SK-N-MC (cell line): ENCODE measurements at places on chromosomes 4 and X.
A peak's percentile ranks its signal among the peaks of the same experiment; 100 is the strongest.

DNA sequence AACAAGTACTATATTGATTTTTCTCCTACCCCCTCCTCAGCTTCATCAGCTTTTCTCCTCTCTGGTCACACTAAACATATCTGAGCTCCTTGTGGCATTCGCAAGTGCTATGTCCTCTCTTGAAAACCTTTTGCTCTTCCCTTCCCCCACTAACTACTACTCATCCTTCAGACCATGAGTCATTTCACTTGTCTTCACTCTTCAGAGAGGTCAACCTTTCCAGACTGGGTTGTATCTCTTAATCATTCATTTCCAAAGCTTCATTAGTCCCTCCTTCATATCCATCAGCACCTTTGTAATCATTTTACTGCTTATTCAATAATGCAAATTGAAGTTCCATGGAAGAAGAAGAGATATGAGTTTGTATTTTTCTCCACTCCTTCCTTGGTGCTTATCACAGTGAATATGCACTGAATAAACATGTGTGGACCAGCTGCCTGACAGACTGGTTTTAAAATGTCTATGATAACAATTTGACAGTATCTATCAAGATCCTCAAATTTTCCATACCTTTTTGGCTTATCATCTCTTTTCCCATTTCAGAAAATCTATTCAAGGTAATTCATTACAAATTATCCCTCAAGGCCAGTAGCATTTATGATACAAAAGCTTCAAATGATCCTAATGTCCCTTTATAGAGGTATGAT, 28.4 kb downstream of the DDX60L start:
- DNase-seq, result no peak

- no peak for DNase-seq
These were observed 138.9 kb upstream of the MID1 start for GRCh38 chrX:10759141-10759799.

DNA sequence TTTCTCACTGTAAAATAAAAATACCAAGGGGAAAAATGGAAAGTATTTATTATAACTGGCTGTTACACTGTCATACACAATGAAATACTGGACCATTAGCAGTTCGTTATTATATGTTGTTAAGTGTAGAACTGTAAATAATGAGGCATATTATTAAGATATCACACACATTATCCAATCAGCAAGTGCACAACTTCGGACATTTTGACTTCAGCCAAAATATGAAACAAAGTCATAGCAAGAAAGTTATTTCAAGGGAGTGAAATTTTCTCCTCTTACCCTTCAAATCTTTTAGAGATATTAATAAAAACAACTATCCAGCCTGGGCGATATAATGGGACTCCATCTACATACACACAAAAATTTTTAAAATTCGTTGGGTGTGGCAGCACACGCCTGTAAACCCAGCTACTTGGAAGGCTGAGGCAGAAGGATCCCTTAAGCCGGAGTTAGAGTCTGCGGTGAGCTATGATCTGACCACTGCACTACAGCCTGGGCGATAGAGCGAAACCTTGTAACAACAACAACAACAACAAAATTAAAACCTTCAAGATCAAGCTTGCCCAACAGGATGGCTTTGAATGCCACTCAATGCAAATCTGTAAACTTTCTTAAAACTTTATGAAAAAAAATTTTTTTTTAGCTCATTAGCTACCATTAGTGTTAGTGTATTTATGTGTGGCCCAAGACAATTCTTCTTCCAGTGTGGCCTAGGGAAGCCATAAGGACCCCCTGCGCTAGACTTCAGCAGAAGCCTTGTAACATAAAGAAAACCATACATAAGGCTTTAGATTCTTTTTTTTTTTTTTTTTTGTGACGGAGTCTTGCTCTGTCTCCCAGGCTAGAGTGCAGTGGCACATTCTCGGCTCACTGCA, 1.3 kb upstream of the CISD2 start:
- no peak for DNase-seq

DNA sequence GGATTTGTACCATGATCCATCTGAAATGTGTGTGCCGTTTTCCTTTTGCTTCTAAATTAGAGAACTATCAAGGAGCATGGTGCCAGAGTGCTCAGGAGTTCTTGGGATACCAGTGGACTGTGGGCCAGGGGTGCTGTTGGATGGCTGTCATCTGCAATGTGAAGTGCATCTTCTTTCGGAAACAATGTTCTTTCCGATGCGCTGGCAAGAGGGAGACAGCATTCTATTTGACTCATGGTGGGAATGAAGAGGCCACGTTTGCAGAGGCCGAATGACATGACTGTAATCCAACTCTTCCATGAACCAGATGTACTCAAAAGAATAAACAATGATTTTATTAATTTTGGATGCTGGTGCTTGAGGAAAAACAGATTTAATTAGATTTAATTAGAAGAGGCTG, 45.5 kb downstream of the SORCS2 start:
- DNase-seq, result no peak

- no peak for DNase-seq
These were observed 298.5 kb upstream of the NR3C2 start for GRCh38 chr4:148740701-148741100.

DNA sequence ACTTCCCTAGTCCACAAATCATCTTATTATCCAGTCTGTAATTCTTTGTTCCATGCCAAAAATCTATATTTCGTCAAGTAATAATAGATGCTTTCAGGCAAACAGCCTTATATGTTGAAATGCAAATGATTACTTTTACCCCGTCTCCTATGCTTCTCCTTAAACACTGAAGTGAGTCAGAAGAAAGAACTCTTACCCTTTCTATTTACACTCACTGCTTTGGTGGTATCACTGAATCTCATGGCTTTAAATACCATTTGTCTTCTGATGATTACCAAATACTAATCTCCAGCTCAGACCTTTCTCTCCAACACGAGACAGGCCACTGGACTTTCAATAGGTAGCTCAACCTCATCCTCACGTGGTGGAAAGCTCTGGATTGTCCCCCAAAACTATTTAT, 558.1 kb downstream of the IL1RAPL1 start:
- DNase-seq, result no peak

- peak; percentile 32 for DNase-seq
These were observed 47.7 kb downstream of the TIGD2 start for GRCh38 chr4:89158884-89159503.

- DNase-seq, result no peak
These were observed 335.3 kb downstream of the PABPC4L start for GRCh38 chr4:133866328-133866699.

DNA sequence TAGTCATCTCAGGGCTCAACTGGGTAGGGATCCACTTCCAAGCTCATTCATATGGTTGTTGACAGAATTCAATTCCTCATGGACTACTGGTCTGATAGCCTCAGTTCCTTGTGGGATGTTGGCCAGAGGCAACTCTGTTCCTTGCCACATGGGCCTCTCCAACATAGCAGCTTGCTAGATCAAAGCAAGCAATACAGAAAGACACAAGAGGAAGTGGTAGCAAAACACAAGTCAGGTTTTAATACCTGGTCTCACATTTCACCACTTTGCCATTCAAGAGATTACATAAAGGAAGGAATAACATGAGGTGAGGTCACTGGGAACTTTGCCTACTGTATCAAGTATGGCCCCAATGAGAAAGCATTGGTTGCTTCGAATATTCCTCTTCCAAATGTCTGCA, 79.2 kb downstream of the PRSS12 start:
- no peak for DNase-seq

DNA sequence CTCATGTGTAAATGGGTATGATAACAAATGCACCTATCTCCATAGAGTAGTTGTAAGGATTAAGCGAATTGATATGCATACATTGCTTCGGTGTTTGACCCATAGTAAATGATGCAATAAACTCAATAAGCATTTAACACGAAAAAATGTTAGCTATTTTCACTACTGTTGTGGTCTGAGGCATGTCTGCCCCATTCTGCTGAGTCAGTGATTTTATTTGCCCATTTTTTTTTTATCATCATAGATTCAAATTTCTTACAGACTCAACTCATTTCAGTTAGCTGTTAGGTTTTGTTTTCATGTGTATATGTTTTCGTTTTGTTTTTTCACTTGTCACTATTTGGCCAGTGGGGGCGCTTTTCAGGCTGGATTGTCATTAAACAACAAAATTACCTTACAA, 27.8 kb upstream of the ARHGEF9 start:
- DNase-seq, result no peak

GRCh38 chr4:165537028-165537648, 158.3 kb downstream of the CPE start:
- peak; percentile 83 for DNase-seq

GRCh38 chr4:9771034-9771433, 10.4 kb upstream of the DRD5 start:
- DNase-seq, result no peak

GRCh38 chr4:118762155-118762554, 73.8 kb downstream of the SEC24D start:
- DNase-seq, result no peak

DNA sequence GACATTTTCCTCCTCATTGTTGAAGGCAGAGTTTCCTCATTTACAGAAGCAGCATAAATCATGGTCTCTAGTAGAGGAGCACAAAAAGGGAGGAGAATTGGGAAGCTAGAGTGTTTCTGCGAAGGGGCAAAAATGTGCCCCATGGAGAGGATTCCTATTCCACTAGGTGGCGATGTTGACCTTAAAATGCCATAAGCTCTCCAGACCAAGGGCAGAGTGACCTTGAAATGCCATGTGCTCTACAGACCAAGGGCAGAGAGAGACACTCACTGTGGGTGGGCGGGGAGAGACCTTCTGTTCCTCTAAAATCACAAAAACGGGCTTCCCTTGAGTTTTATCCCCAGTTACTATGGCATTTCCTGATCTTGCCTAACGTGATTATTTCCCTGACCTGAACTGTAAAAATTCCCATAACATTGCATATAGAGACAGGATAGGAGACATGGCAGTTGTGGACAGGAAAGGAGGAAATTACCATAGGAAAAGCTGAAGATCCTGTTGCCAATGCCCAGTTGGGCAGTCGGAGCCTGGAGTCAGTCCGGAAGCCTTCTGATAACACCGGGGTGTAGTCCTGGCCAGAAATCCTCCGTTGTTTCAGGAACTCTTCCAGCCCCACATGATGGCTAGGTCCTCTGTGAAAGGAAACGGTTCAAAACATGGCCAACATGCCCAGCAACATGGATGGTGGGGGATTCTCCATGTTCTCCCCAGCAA, 567.7 kb downstream of the MAGEB5 start:
- DNase-seq, result peak; percentile 16

GRCh38 chr4:99968330-99968729, 18.3 kb upstream of the H2AZ1 start:
- DNase-seq, result no peak

- no peak for DNase-seq
These were observed 11.2 kb upstream of the DACH2 start for GRCh38 chrX:86137071-86137470.

- DNase-seq, result no peak
These were observed 67.7 kb upstream of the HS3ST1 start for GRCh38 chr4:11496351-11496829.

GRCh38 chr4:109294006-109294405, 8.5 kb downstream of the COL25A1 start:
- DNase-seq, result no peak

DNA sequence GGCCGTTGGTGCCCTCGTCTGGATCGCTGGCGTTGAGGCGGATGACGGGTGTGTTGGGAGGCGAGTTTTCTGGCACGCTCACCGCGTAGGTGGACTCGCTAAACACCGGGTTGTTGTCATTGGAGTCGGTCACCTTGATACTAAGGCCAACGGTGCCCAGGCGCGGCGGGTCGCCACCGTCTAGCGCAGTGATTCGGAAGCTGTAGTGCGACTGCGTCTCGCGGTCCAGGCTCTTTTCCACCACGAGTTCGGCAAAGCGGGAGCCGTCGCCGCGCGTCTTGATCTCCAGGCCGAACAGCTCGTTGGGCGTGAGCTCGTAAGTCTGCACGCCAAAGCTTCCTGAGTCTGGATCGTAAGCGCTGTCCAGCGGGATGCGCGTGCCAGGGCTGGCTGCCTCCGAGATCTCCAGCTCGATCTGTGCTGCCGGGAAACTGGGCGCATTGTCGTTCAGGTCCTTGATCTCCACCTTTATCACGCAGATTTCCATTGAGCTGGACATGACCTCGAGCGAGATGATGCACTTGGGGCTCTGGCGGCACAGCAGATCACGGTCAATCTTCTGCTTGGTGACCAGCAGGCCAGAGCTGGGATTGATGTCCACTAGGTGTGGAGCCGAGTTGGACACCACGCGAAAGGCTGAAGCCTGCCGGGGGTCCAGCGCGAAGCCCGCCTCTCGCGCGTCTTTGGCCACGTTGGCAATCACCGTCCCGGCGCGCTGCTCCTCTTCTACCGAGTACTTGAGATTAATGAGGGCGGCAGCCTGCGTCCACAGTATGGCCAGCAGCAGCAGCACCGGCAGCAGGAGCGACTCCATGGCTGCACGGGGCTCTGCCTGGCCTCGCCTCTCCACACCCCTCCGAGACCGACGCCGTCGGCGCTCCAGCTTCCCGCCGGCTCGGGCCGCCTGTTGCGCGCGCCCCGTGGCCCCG, 2.0 kb downstream of the PCDH19 start:
- no peak for DNase-seq

DNA sequence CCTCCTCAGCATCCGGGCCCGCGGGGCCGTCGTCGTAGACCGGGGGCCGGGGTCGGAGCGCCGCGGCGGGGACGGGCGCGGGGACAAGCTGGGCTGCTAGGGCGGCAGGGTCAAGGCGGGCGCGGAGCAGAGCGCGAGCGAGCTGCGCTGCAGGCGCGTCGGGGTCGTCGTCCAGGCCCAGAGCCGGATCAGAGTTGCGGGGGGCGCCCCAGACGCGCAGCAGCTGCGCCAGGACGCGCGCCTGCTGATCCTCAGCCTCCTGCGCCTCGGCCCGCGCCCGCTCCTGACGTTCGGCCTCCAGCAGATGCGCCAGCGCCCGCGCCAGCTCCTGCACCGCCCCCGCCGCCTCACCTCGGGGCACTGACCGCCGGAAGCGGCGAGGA, 3.5 kb downstream of the PCSK1N start:
- DNase-seq, result no peak
